GM12892 (cell line): ENCODE measurements at places on chromosomes 2 and 18.

GRCh38 chr2:184031402-184032147, 566.8 kb upstream of the ZNF804A start:
- no peak for DNase-seq

DNA sequence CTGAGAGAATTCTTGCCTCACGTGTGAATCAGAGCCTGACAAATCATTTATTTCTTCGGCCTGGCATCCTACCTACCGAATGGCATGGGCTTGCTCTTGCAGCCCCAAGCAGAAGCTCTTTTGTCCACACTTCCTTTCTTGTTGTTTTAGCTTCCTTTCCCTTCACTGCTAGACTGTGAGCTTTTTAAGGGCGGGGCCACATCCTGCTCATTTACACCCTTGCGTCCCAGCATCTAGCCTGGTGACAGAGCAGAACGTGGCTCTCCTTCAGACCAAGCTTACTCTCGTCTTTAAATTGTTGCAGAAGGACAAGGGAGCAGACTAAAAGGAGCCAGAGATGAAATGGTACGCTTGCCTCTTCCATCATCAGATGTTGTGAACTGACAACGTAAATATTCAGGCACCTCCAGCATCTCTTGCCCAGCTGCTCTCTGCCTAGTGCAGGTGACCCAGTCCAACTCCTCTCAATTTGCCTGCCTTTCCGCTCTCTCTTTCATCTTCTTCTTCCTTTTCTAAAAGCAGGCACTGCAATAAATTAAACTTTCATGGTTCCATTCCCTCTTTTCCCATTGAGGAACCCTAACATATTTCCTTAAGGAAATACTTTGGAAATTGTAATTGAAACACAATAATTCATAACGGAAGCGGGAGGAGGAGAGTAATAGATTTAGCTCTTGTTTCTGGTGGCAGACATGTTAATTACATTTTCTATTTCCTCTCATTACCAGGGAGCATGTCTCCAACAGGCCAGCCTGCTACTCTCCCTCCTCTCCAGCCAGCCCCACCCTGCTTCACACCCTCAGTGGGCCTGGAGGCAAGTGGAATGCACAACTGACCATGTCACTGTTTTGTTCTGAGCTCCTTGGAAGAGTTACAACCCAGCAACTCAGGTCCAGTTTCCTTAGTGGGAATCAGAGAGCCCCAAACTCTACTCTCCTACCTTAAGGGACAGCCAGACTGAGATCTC, 228.1 kb upstream of the TRIB2 start:
- DNase-seq: no peak

DNA sequence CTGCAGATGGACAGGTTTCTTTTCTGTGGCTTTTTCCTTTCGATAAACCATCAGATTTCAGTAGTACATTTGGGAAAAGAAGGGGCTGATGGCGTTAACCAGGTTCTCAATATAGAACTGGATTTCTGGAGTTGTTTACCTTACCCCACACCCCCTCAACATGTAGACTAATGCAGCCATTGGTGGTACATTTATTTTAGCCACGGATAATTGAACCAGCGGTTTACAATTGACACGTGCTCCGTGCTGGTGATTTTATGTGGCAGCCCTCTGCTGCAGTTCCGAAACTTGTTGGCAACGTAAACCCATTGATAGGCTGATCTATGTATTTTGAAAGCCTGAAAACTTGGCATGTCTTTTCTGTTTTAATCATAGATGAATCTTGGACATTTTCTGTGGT, 5.4 kb downstream of the SOX11 start:
- DNase-seq: no peak

DNA sequence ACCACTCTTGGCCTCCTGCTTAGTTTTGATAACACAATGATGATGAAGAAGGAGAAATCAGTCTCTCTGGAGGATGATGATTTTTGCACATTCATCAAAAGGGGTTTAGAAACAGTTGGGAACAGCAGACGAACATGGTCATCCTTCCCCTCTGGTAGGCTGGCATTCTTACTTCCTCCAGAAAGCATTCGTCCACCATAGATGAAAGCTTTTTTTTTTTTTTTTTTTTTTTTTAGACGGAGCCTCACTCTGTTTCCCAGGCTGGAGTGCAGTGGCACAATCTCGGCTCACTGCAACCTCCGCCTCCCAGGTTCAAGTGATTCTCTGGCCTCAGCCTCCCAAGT, 43.5 kb upstream of the TTC39C start:
- DNase-seq: no peak

- DNase-seq: no peak
Measured at GRCh38 chr2:226691255-226691654, 108.4 kb downstream of the IRS1 start.

DNA sequence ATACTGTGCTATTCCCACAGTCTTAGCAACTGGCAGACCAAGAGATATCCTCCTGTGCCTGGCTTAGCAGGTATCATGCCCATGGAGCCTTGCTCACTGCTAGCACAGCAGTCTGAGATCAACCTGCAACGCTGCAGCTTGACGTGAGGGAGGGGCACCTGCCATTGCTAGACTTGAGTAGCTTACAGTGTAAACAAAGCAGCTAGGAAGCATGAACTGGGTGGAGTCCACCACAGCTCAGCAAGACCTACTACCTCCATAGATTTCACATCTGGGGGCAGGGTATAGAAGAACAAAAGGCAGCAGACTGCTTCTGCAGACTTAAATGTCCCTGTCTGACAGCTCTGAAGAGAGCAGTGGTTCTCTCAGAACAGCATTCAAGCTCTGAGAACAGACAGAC, 74.8 kb downstream of the AKAIN1 start:
- DNase-seq: no peak

GRCh38 chr2:181128199-181128598, 147.8 kb downstream of the UBE2E3 start:
- no peak for DNase-seq

GRCh38 chr2:23418461-23418911, 33.5 kb downstream of the KLHL29 start:
- DNase-seq: no peak

- DNase-seq: no peak
Measured at GRCh38 chr2:98769784-98770183, 38.9 kb upstream of the MGAT4A start.

DNA sequence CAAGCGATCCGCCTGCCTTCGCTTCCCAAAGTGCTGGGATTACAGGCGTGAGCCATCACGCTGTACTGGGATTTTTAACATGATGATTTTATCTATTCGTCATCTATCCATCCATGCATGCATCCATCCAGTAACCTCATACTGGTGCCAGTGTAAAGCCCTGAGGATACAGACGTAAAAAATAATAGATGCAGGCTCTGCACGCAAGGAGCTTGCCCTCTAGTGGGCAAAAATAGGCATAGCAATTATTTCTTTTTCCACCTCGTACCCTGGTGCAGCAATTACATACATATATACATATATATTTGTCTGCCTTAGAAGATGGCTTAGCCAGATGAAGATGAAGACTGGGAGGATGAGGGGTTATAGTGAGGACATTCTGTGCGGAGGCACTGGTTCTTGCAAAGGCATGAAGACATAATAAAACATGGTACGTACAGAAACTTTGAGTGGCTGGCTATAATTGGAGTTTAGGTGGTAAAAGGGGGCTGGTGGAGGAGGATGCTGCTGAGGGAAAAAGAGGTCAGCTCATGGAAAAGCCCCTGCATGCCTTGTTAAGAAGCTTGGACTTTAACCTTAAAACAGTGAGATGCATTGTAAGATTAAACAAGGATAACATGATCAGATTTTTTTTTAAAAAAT, 19.6 kb upstream of the RPIA start:
- DNase-seq: no peak

GRCh38 chr2:200479692-200480265, 30.1 kb downstream of the KCTD18 start:
- no peak for DNase-seq

DNA sequence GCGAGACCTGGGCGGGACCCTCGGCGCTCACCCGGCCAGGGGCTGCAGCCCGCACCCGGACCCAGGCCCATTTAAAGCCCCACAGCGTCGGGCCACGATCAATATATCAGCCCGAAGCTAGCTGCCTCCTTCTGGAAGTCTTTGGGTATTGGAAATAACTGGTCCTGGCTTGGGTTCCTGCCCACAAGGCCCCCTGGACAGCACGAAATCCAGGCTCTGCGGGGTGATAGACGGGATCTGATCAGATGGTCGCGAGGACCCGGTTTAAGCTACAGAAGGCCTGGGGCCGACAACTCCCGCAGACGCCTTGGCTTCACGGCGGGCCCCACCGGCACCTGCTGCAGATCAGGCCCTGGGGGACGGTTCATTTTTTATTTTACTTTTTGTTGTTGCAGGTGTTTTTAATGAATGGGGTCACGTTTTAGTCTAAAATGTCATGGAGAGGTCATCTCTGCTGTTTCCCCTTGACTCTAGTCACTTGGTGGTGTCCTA, 362 bp upstream of the PSTPIP2 start:
- DNase-seq: no peak

GRCh38 chr2:216236486-216236885, 127.3 kb downstream of the XRCC5 start:
- no peak for DNase-seq

GRCh38 chr2:30516166-30516565, 69.1 kb downstream of the LCLAT1 start:
- no peak for DNase-seq

GRCh38 chr18:67074309-67074708, 442.2 kb downstream of the DSEL start:
- DNase-seq: no peak
